ENCODE measurements at places on chromosomes 12 and 14. TPM values are rescaled to one million over a fixed set of nuclear protein-coding genes. Genes with fewer than 3 reads are reported as not detected.

GRCh38 chr14:71551291-71551950 is 380.8 kb upstream of the RGS6 start:
- no peak for DNase-seq

GRCh38 chr14:53356361-53357150 is 203.4 kb upstream of the DDHD1 start:
- no peak for DNase-seq

The PLEKHD1 gene
- 0.05 TPM for total RNA-seq

The JAG2 gene
- 8.2 TPM for total RNA-seq
